ENCODE measurements at places on chromosomes 13 and 19. TPM values are rescaled to one million over a fixed set of nuclear protein-coding genes. Genes with fewer than 3 reads are reported as not detected.

CPT1C gene
- total RNA-seq: 2.3 TPM

DACH1 gene
- 0.17 TPM for total RNA-seq

KRTDAP gene
- total RNA-seq: not detected

TRPM4 gene
- 0.96 TPM for total RNA-seq

LENG9 gene
- total RNA-seq: 5.8 TPM

NECTIN2 gene
- total RNA-seq: 2.8 TPM

DKKL1 gene
- not detected for total RNA-seq

NKPD1 gene
- 0.72 TPM for total RNA-seq

OR7D2 gene
- total RNA-seq: 0.14 TPM

CGB3 gene
- total RNA-seq: not detected

PODNL1 gene
- total RNA-seq: 0.81 TPM

IGFL2 gene
- not detected for total RNA-seq

FGF9 gene
- 0.46 TPM for total RNA-seq

LYPD4 gene
- not detected for total RNA-seq

LACC1 gene
- total RNA-seq: 3.3 TPM

SAMD1 gene
- total RNA-seq: 41.6 TPM

ADGRE2 gene
- total RNA-seq: 3.1 TPM

ZNF497 gene
- 2.4 TPM for total RNA-seq

WDR88 gene
- not detected for total RNA-seq

SSC5D gene
- total RNA-seq: 1.2 TPM

CIC gene
- 95.0 TPM for total RNA-seq

NOSIP gene
- total RNA-seq: 72.7 TPM

TMEM38A gene
- 1.6 TPM for total RNA-seq

CCL25 gene
- total RNA-seq: not detected

RASIP1 gene
- total RNA-seq: 0.53 TPM

PCSK4 gene
- total RNA-seq: 13.3 TPM

PALM gene
- 2.0 TPM for total RNA-seq

TRIM28 gene
- total RNA-seq: 473 TPM

CILP2 gene
- total RNA-seq: 0.44 TPM

KASH5 gene
- total RNA-seq: 3.0 TPM

FCAR gene
- total RNA-seq: not detected

TSHZ3 gene
- 3.0 TPM for total RNA-seq

SNAPC2 gene
- 23.7 TPM for total RNA-seq

CABP5 gene
- total RNA-seq: not detected

MAST1 gene
- 6.0 TPM for total RNA-seq

ZNF772 gene
- total RNA-seq: 7.7 TPM

C19orf33 gene
- total RNA-seq: not detected

LIPE gene
- 53.8 TPM for total RNA-seq

MCF2L gene
- 9.6 TPM for total RNA-seq

PLIN4 gene
- total RNA-seq: 0.05 TPM

OR10H1 gene
- 0.07 TPM for total RNA-seq

SDHAF1 gene
- total RNA-seq: 24.0 TPM

CNFN gene
- total RNA-seq: 2.1 TPM

CCDC169 gene
- 1.4 TPM for total RNA-seq

TEX29 gene
- total RNA-seq: 1.1 TPM

TUBA3C gene
- not detected for total RNA-seq

PDE4C gene
- 0.10 TPM for total RNA-seq

PTH2 gene
- not detected for total RNA-seq

KLK15 gene
- total RNA-seq: not detected

CEACAM18 gene
- not detected for total RNA-seq

Measured in activated T-cell treated with anti-CD3 and anti-CD28 coated beads, Interleukin-2, amount 50 U/mL, for 72 hours (primary cell).